ENCODE measurements at places on chromosomes 6 and 20.

- no peak for DNase-seq
Measured at GRCh38 chr6:146146836-146147235, 118.0 kb downstream of the GRM1 start.

DNA sequence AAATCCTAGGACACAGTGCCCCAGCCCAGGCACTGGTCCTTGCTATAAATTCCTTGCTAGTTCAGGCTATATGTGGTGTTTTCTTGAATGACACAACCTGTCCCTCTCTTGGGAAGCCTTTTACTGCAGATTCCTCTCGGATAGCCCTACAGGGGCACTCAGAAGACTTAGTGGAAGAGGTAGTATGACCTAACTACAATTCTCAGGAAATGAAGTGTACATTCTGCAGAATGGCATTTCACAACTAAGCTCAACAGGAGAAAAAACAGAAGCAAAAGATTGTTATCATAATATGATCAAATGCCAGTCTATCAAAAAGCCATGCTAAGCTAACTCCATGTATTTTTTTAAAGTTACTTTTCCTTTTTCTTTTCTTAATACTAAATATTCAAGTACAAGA, 66.3 kb upstream of the FBXL4 start:
- no peak for DNase-seq

DNA sequence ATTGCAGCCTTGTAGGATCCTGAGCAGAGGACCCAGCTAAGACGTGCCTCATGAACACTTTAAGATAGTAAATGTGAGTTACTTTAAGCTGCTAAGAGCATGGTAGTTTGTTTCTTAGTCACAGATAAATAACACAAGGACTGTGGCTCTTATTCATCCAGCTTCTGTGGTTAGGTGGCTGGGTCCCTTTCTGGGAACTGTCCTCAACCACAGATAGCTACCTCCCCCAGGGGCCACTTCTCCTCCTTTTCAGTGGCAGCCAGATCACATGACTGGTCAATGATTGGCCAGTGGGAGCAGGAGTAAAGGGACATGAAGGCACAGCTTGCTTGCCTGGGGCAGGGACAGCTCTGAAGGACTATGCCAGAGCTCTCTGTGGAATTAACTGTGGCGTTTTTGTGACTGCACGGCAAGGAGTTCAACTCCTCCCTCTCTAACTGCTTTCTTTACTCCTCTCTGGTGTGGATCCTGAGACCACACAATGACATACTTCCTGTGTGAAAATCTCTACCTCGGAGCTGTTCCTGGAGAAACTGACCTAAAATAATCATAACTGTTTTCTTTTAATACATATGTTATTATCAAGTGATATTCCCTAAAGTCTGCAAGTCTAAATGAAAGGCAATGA, 76.5 kb downstream of the NRN1 start:
- DNase-seq: no peak

DNA sequence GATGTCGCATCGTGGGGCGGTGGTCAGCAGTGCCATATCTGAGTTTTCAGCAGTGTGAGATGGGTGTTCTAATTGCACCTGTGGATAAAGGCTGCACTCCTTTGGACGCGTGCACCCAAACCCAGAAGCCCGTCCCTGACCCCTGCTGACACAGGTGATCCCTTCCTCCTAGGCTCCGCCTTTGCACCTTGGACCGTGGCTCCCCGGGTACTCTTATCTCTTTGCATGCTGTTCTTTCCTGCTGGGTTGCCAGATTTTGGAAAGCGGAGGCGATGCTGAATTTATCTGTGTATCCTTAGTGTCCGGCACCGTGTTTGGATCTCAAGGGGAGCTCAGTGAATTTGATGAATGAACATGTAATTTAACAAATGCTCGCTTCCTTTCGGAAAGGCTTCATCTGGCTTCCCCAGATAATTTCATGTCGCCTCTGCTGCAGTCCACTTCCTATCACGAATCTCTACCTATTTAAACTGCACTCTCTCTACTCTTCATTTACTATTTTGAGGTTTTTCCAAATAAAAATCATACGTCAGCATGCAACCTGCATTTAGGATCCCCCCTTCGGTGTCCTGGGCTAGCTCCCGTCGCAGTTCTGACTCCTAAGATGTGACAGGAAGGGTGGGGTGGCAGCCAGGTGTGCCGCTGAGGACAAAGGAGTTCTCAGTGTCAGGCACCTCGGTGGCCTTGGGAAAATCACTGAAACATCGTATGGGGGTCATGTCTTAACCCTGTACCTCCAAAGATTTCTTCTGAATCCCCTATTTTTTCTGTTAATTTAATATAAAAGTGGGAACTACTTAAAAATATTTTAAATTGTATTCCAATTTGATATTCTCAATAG, 753 bp upstream of the PERP start:
- DNase-seq: no peak

GRCh38 chr20:4894981-4895381, 106.3 kb downstream of the SLC23A2 start:
- no peak for DNase-seq

- DNase-seq: no peak
Measured at GRCh38 chr20:32368323-32368722, 10.2 kb downstream of the ASXL1 start.

GRCh38 chr6:149136913-149137286, 180.6 kb upstream of the TAB2 start:
- DNase-seq: no peak

DNA sequence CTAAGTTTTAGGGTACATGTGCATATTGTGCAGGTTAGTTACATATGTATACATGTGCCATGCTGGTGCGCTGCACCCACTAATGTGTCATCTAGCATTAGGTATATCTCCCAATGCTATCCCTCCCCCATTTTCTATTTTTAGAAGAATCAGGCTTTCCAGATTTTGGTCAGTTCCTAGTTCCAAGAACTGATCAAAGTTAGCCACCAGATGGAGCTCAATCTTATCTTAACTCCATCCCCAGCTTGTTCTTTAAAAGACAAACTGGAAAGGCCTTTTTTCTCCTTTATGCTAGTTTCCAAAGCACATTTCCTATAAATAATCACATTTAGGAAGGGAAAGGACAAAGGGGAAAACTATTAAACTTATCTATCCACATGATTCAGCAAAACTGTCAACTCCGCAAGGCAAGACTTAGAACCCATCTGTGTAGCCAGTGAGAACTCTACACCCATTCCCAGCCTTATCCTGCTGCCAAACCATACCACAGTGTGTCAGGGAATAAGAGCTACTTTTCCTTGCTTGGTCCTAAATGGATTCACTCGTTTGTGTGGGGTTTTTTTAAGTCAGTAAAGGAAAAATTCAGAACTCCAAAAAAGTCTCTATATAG, 22.8 kb upstream of the KHDC1 start:
- no peak for DNase-seq

- DNase-seq: no peak
Measured at GRCh38 chr6:67863346-67863745, 771.7 kb upstream of the ADGRB3 start.

GRCh38 chr6:142816031-142816430, 128.9 kb downstream of the HIVEP2 start:
- no peak for DNase-seq

- DNase-seq: no peak
Measured at GRCh38 chr6:30813631-30814145, 69.3 kb upstream of the IER3 start.

DNA sequence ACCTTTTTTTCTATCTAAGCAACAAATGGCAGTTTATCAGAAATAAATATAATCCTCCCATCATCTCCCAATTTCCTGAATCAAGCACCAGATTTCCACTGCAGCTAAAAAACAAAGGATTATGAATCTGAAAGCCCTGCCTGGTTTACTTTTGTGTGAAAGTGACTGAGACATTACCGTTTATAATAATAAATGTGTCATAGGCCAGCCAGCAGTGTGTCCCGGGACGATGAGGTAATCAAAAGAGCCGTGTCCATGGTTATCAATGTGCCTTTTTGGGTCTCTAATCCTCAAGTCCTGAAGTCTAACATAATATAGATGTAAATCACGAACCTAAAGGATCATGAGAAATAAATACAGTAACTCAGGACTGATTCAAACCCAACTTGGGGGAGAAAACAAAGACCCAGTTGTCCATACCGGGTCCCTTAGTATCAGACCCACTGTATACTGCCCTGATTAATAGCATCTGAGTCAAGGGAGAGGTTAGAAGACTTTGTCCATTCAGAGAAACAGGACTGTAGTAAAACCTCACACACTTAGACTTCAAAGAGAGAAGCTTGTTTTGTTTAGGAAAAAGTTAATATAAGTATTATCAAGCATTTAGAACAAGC, 149.1 kb downstream of the SASH1 start:
- DNase-seq: no peak

- DNase-seq: peak; percentile 16
Measured at GRCh38 chr6:107670792-107671199, 153.3 kb downstream of the SCML4 start.

DNA sequence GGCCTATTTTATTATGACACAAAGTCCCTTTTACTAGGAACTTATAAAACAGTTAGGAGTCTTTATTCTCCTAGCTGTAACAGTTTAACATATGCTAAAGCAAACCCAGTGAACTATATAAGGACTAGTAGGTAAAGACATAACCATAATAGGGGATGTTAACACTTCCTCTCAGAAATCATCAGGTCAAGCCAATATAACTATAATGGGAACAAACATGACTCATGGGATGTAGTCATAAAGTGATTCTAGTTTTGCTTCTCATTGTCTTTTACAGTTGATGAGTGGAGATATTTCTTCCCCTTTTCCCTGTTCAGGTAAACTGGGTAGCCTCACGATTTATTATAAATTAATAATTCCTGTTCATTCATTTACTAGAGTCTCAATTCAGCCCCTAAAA, 9.7 kb downstream of the PTCHD4 start:
- DNase-seq: no peak

GRCh38 chr6:111858347-111858746, 14.9 kb downstream of the FYN start:
- DNase-seq: no peak

DNA sequence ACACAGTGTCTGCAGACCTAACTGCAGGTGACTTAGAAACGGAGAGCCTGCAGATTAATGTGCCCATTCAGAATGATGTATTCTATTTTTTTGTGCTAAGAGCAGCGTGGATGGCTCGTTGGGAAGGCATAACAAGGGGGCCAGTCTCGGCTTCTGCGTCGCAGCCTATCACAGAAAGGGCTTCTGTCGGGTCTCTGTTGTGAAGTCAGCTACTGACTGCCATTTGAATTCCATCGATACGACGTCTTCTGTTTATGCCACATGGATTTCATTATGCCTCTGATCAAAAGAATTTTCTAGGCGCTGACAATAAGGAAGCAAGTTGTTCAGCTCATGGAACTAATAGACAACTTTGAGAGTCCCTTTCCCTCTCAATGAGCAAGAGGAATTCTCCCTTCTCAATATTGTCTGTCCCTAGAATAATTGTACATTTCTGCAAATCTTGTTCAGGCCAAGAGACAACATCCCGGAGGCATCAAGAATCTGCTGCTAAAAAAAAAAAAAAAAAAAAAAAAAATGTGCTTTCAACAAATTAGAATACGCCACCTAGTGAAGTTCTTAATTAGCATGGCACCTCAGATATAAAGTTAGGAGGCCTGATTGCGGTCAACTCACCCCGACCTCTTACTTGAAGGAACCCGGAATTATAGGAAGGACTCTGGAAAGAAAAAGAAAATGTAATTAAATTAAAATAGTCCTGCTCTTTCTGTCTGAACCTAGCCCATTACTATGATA, 223.9 kb downstream of the TSHZ2 start:
- DNase-seq: no peak

GRCh38 chr6:144349690-144350527, 64.8 kb downstream of the UTRN start:
- peak; percentile 59 for DNase-seq

Data from CD4-positive, alpha-beta T cell treated with Interleukin-2 at 100 ng/mL for 4 hours (primary cell).